ENCODE measurements at places on chromosomes 7 and 10.

GRCh38 chr7:7773334-7774309 is 55.2 kb upstream of the RPA3 start:
- no peaks in the 10 kb centered on the region for H3K27me3 ChIP-seq
- H3K36me3 ChIP-seq: no peaks in the 10 kb centered on the region
- 0 out of 2 replicates have a peak, but pooled peaks cover 5% of the 10 kb centered on the region for H3K4me1 ChIP-seq

GRCh38 chr10:36676321-36676720 is 449.1 kb upstream of the ANKRD30A start:
- no peak overlapping the region for H3K4me3 ChIP-seq
- peak; percentile 30 for DNase-seq
- H3K36me3 ChIP-seq: no peaks in the 10 kb centered on the region
- H3K27ac ChIP-seq: peak overlapping the region; percentile 41
- no peaks in the 10 kb centered on the region for H3K27me3 ChIP-seq

DNA sequence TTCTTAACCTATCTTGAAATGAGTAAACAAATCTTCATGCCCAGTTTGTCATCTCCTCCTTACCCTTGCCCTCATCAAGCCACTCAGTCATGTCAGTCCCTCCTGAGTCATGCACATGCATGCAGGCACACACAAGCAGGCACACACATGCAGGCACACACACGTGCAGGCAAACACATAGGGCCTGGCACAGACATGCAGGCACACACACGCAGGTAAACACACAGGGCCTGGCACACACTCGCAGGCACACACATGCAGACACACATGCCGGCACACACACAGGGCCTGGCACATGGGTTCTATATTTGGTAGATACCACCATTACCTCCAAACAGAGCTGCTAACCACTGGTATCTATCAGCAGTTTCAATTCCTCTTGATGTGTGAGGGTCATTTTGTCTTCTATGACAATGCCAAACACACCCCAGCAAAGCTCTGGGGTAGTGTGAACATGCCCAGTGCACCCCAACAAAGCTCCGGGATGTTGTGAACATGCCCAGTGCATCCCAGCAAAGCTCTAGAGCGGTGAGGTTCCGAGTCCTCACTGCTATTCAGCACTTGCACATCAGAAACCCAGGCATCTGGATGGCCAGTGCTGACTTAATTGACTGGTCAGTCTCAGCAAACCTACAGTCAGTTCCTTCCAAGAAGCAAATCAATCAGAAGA is 563.8 kb downstream of the PTPRN2 start:
- H3K4me3 ChIP-seq: no peak overlapping the region
- H3K27me3 ChIP-seq: no peaks in the 10 kb centered on the region
- no peak for DNase-seq
- no peaks in the 10 kb centered on the region for H3K4me1 ChIP-seq
- no peak overlapping the region for H3K27ac ChIP-seq

- H3K4me1 ChIP-seq: peaks cover 17% of the 10 kb centered on the region
- H3K27ac ChIP-seq: no peak overlapping the region
- H3K4me3 ChIP-seq: no peak overlapping the region
These were observed 171.8 kb downstream of the SUGCT start for GRCh38 chr7:40306596-40306995.

DNA sequence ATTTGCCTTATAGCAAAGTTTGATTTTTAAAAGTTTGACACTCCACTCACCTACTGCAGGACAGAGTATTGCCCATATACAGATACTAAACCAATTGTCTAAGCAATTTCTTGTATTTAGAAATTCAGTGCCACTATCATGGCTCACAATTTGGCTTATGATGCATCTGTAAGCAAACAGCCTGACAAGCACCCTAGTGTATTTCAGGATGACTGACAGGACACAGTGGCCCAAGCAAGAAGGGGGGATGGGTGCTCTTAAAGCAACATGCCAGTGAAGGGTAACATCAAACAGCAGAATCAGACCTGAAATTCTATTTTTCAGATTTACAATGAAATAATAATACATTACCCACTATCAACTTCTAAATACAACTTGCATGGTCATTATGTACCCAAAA is 30.5 kb downstream of the CTNNA3 start:
- no peak overlapping the region for H3K27ac ChIP-seq
- peaks cover 10% of the 10 kb centered on the region for H3K27me3 ChIP-seq
- no peaks in the 10 kb centered on the region for H3K36me3 ChIP-seq
- H3K4me3 ChIP-seq: no peak overlapping the region
- no peak for DNase-seq

Measured in GM23248 (cell line).